COR-L47 (cell line): ENCODE measurements at places on chromosomes 4 and X.

GRCh38 chrX:50281253-50281652 is 76.7 kb downstream of the CCNB3 start:
- no peak for DNase-seq

DNA sequence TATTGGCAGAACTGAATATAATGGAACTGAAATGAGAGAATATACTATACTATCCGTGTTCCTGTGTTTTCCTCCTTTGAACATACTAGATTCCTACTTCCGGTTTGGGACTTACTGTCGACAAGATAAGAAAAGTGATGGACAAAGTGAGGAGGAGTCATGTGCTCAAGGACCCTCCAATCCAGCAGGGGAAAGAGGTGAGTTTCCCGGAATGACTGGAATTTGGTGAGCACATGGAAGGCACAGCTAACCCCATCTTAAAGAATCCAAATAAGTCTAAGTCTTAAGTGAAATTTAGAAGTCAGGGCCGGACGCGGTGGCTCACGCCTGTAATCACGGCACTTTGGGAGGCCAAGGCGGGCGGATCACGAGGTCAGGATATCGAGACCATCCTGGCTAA is 36.6 kb upstream of the SH3D19 start:
- DNase-seq: no peak

GRCh38 chrX:95059909-95060308 is 1385.9 kb downstream of the FAM133A start:
- no peak for DNase-seq

DNA sequence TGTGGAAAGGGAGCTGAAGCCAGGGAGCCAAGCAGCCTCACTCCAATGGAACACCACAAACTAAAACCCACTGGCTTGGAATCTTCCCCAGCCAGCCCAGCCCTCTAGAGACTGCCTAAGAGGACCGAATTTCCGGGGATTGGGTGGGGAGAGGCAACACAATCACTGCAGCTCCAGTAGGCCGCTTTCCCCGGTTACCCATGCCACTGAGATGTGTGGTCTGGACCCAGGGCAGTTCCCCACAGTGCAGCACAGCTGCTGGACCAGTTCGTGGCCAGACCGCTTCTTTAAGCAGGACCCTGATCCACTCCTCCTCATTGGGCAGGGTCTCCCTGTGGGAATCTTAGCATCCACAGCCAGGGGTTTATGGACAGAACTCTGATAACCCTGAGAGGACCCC is 91.9 kb upstream of the PAGE3 start:
- no peak for DNase-seq

GRCh38 chr4:58274553-58274952 is 1164.4 kb upstream of the IGFBP7 start:
- DNase-seq: no peak

DNA sequence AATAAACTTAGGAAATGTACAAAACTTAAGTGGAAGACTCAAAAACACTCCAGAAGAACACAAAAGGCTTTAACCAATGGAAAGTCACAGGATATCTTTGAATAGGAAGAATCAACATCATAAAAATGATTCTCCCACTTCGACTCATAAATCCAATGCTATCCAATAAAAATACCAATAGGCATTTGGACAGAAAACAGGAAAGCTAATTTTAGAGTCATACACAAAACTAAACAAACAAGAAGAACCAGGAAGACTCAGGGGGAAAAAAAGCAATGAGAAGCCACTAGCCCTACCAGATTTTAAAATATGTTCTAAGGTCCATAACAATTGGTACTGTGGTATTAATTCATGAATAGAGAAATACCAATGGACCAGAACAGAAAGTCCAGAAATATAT is 28.2 kb downstream of the SLC9A7 start:
- DNase-seq: no peak

- no peak for DNase-seq
Measured at GRCh38 chrX:149715468-149715867, 3.6 kb downstream of the MAGEA11 start.

DNA sequence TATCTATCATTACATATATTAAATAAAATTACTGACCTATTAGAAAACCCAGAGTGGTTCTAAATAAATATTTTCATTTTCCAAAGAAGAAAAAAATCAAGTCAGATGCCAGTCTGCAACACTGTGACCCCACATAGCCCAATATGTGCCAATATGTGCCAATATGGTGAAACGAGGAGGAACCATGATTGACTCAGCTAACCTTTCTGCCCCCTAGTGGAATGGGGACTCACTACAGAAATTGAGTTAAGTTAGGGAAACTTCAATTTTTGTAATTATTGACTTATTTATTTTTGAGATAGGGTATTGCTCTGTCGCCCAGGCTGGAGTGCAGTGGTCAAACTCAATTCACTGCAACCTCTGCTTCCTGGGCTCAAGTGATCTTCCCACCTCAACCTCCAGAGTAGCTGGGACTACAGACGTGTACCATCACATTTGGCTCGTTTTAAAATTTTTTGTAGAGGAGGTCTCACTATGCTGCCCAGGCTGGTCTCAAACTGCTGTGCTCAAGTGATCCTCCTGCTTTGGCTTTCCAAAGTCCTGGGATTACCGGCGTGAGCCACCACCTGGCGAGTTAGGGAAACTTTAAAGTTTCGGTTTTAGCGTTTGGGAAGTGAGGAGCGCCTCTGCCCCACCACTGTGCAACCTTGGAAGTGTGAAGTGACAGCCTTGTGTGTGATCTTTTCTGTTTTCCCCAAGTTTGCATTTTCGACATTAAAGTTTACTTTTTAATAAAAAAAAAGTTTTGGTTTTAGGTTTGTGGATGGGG is 116.8 kb upstream of the SHISA3 start:
- DNase-seq: peak; percentile 11

GRCh38 chr4:123116412-123116811 is 194.0 kb upstream of the NUDT6 start:
- DNase-seq: no peak

GRCh38 chrX:133527825-133528224 is 112.5 kb upstream of the GPC4 start:
- no peak for DNase-seq

DNA sequence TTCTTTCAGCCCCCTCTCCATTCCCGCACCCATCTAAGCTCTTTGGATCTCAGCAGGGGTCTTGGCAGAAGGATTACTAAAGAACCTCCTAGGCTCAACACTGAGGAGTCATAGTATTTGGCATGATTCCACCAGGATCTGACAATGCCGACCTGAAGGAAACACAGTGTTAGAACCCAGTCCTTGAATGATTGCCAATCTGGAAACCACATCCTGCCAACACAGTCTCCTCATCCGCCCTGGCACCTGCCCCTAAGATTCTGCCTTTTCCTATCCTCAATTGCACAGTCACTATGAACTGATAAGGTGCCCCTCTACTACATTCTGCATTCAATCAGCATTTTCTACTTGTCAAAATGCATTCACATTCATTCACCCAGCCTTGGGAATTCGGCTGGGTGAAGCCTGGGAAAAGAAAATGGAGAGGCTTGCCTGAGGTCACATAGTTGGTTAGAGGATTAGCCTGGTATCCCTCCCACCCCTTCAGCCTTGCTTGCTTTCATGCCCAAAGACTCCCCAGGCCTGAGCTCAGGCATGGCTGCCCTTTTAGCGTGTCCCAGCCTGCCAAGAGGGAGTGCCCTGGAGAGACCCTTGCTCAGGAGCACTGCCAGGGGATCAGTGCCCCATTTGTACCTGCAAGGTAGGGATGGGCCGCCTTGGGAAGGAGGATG is 2.2 kb upstream of the CLDN2 start:
- peak; percentile 15 for DNase-seq

DNA sequence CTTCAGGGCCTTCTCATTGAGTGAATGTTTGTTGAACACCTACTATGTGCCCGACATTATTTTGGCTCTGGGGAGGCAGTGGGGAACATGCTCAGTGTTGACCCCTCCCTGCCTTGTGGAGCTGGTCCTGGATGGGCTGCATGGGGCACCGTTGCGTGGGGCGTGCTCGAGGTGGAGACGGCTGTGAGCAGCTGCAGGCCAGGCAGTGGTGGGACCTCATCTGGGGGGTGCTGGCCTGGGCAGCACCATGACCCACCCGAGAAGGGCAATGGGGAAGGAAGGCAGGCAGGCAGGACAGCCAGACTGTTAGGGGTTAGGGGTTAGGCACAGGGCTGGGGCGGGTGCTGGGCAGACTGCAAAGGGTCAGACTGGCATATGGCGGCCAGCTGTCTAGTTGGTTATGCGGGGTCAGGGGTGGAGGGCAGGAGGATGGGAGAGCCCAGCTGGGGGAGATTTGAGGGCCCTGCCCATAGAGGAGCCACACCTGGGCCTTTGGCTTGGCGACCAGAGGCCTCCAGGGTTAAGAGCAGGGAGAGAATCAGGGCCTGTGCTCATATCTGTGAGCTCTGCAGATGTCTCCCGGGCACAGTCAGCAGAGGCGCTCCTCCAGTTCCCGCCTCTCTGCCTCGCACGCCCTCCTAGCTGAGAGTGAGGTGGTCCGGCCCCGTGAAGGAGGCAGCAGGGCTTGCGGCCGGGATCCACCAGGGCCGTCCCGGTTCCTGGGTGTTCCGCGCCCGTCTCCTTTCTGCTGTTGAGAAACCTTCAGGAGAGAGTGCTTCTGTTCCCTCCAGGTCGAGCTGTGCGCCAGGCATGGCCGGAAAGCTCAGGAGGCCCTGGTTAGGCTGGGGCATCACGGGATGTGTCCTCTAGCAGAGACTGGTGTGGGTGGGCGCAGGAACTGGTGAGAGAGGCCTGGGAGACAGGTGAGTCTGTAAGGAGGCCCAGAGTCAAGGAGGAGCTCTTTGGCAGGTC is 73.3 kb downstream of the RGS12 start:
- DNase-seq: no peak

- no peak for DNase-seq
Measured at GRCh38 chr4:98110214-98110613, 33.1 kb downstream of the STPG2 start.

- no peak for DNase-seq
Measured at GRCh38 chr4:140680686-140681085, 75.5 kb downstream of the TBC1D9 start.

- DNase-seq: no peak
Measured at GRCh38 chrX:110015032-110015431, 12.1 kb downstream of the TMEM164 start.
